ENCODE measurements at places on chromosomes 2 and 18.
A peak's percentile ranks its signal among the peaks of the same experiment; 100 is the strongest.

- no peak for DNase-seq
Measured at GRCh38 chr2:239390546-239391285, 10.1 kb downstream of the HDAC4 start.

- no peak for DNase-seq
Measured at GRCh38 chr2:152483276-152484063, 148.5 kb downstream of the FMNL2 start.

DNA sequence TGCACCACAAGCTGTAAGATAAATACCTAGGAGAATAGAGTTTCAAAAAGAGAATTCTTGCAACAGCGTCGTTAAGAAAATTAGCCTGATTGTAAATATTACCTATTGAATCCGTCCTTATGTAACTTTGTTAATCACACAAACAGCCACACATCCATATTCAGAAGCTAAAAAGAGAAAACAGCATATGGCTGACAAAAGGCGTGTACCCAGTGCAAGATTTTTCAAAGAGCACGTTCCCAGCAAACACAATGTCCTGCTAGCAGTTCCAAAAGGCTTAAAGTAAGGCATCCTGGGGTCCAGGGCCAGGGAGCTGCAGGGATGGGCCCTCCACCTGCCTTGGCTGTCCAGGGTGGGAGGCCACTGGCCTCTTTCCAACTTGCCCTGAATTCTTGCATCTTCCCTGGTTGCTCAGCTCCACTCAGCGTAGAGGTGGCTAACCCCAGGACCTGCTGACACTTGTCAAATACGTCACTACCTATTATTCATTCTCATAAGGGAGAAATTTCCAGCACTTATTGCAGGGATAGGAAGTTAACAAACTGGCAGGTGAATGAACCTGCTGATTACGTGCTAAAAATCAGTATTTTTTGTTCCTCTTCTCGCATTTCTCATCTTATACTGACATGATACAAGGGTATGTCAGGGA lies 102.1 kb upstream of the NEDD4L start:
- no peak for DNase-seq

- DNase-seq: no peak
Measured at GRCh38 chr2:52970642-52971041, 797.0 kb upstream of the CHAC2 start.

GRCh38 chr18:73023975-73024374 lies 156.2 kb upstream of the NETO1 start:
- DNase-seq: no peak

GRCh38 chr2:24863641-24864040 lies 56.4 kb downstream of the ADCY3 start:
- no peak for DNase-seq

DNA sequence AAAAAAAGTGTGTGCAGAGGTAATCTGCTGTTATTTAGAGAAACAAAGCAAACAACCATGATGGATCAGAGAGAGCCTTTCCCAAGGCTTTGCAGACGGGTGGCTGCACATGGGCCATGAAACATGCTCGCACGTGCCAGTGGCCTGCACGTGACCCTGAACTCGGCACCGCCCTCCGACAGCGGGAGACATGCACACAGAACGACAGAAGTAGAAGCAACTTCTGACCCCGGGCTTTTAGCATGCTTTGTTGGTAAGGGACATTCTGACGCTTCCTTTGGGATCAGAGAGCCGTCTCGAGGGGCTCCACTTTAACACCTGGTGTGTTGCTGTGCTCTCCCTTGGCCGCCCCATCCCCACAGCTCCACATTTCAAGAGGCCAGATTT lies 112.5 kb downstream of the KCNF1 start:
- no peak for DNase-seq

DNA sequence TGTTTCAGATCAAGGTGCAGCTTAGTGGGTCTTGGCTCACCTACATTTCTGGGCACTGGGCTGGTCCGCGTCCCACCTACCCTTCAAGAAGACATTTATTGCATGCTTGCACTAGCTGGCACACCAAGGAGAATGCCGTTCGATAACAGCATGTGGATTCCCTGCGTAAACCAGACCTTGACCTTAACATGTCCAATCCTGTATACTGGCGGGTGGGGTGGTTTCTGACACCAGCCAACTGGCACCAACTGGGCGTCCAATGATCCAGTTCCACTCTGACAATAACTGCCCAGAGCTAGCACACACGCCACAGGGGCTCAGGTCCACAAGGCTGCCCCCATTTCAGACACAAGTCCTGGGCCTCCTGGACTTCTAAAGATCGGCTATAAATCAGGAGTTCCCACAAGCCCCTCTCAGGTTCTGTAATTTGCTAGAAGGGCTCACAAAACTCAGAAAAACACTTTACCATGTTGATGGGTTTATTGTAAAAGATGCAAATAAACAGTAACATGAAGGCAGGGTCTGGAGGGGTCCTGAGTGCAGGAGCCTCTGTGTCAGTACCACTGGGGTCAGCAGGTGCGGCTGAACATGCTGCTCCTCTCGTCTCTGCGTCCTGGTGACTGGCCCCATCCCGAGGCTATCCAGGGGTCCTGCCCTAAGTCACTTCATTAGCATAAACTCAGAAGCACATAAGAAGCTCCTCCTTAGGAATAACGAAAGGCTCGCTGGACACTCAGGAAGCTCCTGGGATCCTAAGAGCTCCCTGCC lies 161.8 kb downstream of the HDAC4 start:
- DNase-seq: no peak

DNA sequence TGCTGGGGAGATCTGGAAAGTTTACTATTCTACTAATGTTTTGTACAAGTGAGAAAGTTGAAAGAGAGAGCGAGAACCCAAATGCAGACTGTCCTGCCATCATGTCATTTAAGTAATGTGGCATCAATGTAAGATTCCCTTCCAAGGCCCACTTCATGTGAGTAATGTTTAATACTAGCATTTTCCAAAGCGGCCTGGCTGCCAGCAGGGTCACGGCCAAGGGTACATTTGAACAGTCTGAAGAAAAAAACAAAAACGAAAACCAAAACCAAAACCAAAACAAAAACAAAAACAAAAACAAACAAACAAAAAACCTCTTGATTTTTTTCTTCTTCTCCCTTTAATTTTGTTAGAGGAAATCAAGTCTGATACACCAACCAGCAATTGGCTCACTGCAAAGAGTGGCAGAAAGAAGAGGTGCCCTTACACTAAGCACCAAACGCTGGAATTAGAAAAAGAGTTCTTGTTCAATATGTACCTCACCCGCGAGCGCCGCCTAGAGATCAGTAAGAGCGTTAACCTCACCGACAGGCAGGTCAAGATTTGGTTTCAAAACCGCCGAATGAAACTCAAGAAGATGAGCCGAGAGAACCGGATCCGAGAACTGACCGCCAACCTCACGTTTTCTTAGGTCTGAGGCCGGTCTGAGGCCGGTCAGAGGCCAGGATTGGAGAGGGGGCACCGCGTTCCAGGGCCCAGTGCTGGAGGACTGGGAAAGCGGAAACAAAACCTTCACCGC lies 2.2 kb downstream of the HOXD10 start:
- DNase-seq: no peak

DNA sequence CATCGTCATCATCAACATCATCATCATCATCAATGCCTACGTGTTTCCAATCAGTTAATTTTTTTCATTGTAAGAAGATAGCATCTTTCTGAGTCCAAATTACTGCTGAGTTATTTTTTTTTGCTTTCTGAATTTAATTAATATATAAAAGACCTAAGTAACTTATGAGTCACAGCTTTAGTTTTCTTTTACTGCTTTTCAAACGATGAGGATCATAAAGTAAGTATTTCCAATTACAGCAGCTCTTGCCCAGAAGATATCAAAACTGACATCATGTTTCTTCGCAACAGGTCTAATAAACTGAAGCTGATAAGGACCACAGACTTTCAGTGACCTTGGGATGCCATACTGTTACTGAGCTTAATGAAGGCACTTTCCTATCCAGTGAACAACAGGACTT lies 442.2 kb downstream of the DSEL start:
- DNase-seq: no peak

- DNase-seq: no peak
Measured at GRCh38 chr18:31740180-31740579, 20.5 kb downstream of the SLC25A52 start.

DNA sequence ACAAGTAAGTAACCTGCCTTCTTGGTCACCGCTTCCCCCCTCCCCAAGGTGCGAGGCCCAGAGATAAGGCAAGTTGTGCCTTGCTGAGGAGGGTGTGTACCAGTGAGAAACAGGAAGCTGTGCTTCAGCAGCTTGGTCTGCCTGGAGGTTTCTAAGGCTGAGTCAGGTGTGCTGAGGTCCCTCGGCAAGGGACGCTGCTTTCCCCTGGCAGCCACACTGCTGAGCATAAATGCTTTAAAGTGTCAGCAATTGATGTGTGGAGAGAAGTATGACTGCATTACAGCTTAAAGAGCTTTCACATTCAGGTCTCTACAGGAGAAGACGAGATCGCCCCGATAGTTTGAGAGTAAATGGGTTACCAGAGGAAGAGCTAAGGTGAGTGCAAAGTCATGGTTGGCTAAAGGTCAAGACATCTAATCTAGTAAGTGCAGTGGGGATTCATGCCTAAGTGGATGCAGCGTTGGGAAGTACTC lies 86.9 kb downstream of the LIMS1 start:
- peak; percentile 50 for DNase-seq

DNA sequence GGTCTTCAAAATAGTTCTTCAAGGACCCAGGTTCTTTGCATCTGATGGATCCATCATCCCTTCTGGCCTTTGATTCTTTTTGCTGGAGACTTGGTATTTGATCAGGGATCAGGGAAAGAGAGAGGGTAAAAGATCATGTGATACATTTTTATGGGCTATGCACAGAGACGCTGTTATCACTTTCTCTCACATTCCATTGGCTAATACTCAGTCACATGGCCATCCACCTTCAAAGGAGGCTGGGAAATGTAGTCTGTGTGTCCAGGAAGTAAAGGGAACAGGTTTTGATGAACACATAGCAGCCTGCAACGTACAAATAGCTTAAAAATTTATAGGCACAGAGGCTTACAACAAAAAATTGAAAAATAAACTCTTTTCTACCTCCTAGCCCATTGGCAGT lies 629.6 kb upstream of the FANCL start:
- no peak for DNase-seq

DNA sequence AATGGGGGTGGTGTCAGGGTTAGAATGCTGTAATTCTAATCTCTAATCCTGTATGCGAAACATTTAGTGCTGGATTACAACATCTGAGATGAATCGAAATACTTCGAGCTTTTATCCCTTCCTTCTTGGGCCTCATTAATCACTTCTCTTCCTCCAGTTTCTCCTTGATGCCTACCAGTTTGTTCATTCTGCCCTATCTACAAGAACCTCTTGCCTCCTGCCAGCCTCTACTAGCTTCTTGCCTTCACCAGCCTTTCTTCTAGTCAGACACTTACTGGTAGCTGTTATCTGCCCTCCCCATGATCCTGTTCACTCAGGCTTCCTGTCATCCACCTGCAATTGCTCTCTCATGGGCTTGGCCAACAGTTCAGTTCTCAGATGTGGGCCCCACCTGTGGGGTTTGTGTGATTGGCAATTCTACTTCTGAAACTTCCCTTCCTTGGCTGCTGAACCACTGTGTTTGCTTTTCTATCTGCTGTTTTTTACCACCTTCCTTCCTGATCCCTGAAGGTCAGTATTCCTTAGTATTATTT lies 15.4 kb upstream of the FARP2 start:
- no peak for DNase-seq

- no peak for DNase-seq
Measured at GRCh38 chr2:149422337-149422990, 92.1 kb downstream of the LYPD6 start.

- DNase-seq: no peak
Measured at GRCh38 chr2:11974573-11974972, 228.1 kb downstream of the LPIN1 start.

DNA sequence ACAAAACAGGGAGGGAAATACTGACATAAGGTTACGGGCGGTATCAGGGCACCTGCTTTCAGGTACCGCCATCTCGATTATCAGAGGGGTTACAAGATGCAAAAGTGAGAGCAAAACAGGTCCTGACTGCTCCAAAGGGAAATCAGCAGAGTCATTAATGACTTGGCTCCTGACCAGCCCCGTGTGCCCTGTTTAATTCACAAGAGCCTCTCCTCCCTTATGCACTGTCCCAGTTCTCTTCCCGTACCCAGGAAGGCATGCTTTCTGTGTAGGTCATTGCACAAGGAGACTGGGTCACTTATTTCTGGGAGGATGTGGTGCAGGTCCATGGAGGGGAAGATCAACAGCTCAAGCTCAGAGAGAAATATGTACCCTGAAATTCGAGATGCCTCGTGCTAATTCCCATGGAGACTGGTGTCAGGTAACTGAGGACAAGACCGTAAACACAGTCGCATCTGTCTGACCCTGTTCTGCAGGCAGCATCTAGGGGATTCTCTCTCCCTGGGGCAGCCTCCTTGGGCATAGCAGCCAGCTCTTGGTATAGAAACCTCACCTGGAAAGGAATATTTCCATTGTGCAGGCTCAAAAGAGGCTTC lies 79.9 kb downstream of the HNRNPLL start:
- DNase-seq: no peak

DNA sequence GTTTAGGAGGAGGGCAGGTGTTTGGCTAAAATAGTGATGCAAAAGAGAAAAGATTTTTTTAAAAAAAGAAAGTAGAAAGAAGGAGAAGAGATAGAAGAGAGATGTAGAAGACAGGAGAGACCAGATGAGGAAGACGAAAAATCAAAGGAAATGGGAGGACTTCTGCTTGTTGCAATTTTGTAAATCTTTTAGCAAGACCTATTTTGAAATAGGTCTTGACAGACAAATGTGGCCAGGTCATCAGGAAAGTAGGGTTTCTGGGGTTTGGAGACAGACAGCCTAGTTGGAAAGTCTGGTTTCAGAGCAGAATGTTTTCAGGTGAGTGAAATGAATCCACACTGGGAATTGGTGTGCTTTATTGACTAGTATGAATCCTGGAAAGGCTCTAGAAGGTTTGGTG lies 104.5 kb upstream of the CAVIN2 start:
- DNase-seq: no peak

DNA sequence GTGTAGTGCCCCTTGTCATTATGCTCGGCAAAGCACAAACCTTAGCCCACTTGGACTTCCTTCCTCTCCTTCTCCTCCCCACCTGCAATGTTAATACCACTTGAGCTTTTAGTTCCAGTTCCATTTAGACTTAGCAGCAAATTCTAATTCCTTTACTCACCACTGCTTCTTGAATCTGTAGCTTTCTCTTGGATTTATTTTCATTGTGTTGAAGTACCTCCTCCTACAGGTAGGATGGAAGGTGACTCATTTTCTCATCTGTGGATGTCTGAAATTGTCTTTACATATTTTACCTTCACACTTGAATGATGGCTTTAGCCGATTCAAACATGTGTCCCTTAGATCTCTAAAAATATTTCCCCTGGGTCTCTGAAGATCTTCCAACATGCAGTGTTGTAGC lies 32.8 kb upstream of the BIN1 start:
- no peak for DNase-seq

GRCh38 chr2:200319548-200320337 lies 13.2 kb downstream of the SPATS2L start:
- no peak for DNase-seq

- DNase-seq: no peak
Measured at GRCh38 chr18:11700876-11701275, 11.8 kb downstream of the GNAL start.

GRCh38 chr18:37844209-37844970 lies 278.8 kb upstream of the CELF4 start:
- no peak for DNase-seq

- no peak for DNase-seq
Measured at GRCh38 chr2:16239296-16239850, 299.0 kb downstream of the MYCN start.

GRCh38 chr2:182713601-182714000 lies 2.5 kb upstream of the DNAJC10 start:
- DNase-seq: no peak

GRCh38 chr2:182854375-182855105 lies 11.9 kb downstream of the FRZB start:
- DNase-seq: no peak

GRCh38 chr2:173656086-173656485 lies 301.4 kb downstream of the CDCA7 start:
- DNase-seq: no peak
